ENCODE measurements at places on chromosomes 12 and 14.

GRCh38 chr12:50614167-50614759, 109.5 kb downstream of the DIP2B start:
- DNase-seq: no peak

DNA sequence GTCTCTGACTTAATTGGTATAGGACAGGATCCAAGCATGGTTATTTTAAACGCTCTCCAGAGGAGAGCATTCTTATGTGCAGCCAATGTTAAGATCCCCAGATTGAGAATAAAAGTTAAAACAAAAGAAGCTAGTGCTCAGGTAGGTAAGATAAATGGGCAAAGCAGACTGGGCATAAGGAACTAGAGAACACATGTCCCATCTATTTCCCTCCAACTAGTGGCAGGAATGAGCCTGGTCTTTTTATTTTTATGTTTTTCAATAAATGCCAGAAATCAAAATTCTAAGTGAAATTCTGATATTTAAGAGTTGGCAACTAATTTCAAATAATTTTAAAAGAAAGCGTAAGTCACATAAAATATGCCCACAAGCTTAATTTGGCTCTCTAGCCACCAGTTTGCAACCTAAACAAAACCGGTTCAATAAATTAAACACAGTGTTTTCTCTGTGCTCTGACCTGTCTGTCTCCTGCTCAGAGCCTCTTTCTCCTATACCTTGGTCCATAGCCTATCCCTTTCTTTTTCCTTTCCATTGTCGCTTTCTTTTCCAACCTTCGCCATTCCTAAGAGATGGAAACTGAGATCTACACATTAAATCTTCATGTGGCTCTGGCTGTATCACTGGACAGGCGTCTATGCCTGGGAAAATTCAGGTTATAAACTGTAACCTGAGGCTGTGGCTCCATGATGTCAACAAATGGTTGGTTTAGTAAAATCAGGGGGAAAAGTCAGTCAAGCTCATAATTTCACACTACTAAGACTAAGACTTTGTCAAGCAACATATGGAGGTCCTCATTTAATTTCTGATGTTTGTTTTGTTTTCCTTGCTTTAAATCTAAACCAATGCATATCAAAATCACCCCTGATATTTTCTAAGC, 5.5 kb downstream of the SLC38A1 start:
- DNase-seq: no peak

- no peak for DNase-seq
Measured at GRCh38 chr12:31263661-31264060, 62.3 kb downstream of the SINHCAF start.

DNA sequence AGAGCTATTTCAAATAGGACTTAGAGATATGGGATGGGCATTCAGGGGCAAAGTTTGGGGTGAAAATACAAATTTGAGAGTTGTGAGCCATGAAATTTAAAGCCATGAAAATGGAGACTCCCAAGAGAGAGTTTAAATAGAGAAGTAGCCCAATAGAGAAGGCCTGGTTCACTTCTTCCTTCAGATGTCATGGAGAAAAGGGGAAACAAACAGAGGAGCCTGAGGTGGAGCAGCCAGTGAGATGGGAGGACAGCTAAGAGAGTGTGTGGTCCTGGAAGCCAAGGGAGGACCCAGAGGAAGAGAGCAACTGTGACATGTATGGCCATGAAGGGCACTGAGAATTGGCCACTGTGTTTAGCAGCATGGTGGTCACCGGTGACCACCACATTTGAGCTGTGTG, 12.3 kb upstream of the DYNLL1 start:
- no peak for DNase-seq

DNA sequence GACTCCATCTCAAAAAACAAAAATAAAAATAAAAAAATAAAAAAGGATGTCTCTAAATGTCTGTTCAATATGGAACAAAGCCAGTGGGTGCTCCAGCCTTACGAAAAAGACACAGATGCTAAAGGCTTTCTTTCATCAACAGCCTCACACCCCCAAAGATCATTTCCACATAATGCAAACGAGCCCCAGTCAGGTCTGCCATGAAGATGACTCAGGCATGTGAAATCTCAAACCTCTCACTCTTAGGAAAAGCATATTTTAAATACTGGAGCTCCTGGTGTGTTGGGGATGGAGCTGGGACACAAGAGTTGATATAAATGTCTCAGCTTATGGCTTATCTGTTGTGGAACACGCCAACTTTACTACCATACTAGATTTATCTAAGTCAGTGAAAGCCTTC, 49.9 kb upstream of the PLXNC1 start:
- DNase-seq: no peak

DNA sequence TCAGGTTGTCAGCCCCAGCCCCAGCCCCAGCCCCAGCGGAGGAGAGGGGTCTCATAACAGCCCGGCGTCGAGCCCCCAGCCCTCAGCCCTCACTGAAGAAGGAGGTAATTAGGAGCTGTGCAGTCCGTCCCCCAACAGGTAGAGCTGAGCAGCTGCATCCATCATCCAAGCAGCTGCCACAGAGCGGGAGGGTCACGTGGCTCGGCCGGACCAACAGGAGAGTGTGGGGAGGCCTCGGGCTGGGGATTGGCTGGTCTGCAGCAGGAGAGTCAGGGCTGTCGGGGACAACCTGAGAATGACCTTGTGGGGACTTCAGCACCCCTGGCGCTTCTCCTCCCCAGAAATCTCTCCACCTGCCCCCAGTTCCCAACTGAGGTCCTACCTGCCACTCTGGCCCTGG, 29.6 kb downstream of the SMUG1 start:
- DNase-seq: no peak

DNA sequence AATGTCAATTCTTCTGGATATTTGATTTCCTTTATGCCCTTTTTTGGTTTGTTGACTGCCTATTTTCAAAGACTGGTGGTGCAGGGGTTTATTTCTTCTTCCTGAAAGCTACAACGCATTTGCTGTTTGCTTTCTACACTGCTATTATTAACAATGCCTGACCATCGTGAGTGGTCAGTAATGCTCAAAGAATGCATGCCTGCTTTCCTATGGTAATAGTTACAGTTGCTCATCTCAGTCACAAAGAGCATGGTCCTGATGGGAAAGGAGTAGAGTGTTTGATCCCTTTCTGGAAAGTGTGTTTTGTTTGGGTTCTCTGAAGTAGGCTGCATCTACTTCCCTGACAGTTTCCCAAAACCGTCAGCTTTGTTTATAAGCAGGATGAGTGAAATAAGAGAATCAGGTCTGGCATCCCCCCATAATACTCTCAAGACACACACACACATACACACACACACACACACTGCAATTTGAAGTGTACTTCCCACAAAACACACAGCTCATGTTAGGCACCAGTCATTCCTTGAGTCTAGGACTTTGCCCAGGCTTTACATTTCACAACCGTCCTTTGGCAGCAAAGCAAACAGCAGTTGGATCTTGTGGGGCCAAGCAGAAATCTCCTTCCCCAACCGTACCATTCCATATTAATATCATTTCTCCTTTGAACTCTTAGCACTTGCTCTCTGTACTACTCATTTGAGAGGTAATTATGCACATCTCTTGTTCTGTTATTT, 56.6 kb downstream of the SUDS3 start:
- no peak for DNase-seq

DNA sequence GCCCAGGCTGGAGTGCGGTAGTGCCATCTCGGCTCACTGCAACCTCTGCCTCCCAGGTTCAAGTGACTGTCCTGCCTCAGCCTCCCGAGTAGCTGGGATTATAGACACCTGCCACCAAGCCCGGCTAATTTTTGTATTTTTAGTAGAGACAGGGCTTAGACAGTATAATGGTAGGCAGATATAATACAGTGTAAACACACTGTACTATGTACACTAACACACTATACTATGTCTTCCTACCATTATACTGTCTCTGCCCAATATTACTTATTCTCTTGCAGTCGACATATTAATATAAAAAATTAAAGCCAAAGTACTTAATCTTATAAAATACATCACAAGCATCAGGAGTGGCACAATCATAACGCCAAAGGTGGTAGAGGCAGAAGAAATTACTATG, 15.0 kb downstream of the DTD2 start:
- no peak for DNase-seq

GRCh38 chr12:68462803-68463202, 130.6 kb upstream of the MDM1 start:
- DNase-seq: no peak

DNA sequence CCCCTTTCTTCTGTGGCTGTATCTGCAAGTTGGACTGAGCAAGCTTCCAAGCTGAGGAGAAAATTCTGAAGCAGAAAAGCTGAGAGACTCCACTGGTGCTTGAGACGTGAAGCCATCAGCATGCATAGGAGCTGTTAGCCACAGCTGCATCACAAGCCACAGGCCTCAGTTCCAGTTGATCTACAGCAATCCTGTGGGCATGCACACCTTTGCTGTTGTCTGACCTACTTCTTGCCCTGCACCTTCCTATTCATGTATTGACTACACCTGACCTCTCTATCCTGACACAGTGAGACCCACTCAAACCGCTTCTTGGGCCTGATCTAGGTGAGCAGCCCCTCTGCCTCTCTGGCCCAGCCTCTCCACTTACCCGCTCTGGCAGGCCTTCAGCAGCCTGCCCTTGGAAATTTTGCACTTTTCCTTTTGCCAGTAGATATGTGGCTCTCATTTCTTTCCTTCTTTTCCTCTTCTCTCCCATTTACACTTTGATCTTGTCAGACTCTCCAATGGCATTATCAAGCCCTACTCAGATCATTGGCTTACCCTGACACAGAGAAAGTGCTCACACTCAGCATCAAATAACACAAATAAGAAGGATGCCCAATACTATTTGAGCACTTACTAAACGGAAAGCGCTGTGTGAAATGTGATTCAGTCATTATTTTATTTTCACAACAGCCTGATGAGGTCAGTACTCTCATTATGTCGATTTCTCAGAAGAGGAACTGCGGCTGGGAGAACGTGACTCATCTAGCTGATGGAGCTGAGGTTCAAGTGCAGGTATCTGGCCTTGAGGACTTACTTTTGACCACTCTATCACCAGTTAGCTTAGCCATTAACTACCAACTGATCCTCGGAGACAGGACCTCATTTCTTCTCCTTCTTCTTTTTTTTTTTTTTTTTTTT, 21.9 kb upstream of the PTGR2 start:
- DNase-seq: no peak

DNA sequence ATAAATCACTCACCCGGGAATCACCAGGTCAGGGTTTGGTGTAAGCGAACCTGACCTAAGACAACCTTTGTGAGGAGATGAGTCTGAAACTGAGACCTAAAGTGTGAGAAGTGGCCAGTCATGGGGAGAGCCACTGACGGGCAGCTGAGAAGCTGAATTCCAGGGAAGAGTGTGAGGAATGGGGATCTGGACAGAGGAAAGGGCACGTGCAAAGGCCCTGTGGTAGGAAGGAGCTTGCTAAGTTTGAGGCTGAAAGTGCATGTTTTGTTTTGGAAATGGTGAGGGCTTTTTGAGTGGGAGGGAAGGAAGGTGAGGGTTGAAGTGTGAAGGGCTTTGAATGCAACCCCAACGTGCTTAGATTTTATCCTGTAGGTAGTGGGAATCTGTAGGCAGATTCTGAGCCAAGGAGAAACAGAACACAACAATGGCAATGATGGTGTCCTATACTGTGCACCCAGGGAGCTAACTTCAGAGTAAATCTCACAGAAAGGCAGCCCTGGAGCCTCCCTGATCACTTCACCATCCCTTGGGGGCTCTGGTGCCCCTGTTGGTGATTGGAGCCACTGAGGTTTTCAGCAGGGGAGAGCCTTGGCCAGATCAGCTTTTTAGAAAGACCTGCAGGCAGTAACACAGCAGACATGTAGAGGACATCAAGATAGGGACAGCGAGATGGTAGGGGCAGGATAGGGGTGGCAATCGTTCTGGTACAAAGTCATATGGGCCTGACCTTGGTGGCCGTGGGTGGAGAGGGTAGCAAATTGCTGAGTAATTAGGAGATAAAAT, 37.5 kb upstream of the CHGA start:
- DNase-seq: no peak

DNA sequence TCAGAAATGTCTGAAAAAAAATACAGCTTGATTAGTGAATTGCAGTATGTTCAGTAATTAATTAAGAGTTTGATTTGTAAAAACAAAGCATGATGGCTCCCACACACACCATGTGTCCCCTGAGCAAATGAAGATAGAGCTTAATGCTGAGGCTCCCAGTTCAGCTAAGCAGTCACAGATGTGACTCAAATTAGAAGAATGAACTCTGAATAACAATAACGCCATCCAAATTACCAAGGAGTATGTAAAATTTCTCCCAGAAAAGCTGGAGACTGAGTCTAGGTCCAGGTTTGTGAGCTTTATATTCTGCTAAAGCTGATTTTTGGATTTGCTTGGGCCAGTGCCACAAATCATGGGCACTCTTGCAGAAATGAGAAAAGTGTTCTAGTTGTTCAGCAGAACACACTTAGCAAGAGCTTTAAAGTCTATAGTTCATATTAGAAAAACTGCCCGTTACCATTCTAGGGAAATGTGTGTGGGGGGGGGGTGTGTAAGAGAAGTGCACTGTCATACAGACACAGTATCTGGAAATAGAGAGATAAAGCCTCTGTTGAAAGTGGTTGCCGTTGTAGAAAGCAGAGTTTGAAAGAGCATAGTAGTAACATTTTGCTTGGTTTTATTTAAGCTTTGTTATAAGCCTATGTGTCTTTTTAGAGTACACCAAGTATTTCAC, 253.1 kb downstream of the BCAT1 start:
- DNase-seq: no peak

DNA sequence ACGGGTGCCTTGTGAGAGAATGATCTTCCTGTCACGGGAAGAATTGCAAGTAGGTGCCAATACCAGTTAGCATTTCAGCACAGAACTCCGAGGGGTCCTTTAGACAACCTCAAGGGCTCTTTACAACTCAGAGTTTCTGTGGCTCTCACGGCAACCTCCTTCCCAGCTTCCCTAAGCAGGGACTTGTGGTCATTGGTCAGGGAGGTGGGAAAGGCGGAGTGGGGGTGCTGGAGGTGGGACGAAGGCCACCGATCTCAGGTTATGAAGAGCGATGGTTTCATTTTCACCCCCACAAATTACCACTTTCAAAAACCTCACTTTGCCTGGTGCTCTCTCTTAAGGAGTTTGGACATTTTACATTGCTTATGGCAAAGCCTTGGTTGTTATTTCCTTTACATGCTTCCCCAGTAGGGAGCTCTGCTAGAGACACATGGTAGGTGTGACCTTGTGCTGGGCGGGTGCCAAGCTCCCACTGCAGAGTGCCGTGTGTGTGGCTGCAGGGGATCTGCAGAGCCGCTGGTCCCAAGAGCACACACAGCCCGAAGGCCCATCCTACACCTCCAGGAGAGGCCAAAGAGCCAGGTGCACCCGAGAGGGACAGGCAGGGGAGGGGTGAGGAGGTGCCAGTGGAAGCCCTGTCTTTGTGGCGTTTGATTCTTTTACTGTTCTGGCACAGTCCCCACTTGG, 21.4 kb downstream of the BCL2L14 start:
- DNase-seq: no peak

- no peak for DNase-seq
Measured at GRCh38 chr14:64707661-64708060, 3.4 kb downstream of the PLEKHG3 start.

- DNase-seq: no peak
Measured at GRCh38 chr12:62516927-62517326, 50.3 kb downstream of the MON2 start.

- DNase-seq: no peak
Measured at GRCh38 chr14:105502446-105503295, 11.6 kb downstream of the TEDC1 start.

GRCh38 chr14:90489916-90490719, 93.3 kb downstream of the CALM1 start:
- DNase-seq: no peak

- no peak for DNase-seq
Measured at GRCh38 chr12:89072294-89073026, 279.8 kb downstream of the DUSP6 start.

All from stimulated activated CD8-positive, alpha-beta memory T cell treated with anti-CD3 and anti-CD28 coated beads, Interleukin-4, amount 100 ng/mL, for 4 hours (primary cell).